Heart left ventricle (tissue), 16 donors: ENCODE measurements at places on chromosomes 6 and 20.
A peak's percentile ranks its signal among the peaks of the same experiment; 100 is the strongest.

DNA sequence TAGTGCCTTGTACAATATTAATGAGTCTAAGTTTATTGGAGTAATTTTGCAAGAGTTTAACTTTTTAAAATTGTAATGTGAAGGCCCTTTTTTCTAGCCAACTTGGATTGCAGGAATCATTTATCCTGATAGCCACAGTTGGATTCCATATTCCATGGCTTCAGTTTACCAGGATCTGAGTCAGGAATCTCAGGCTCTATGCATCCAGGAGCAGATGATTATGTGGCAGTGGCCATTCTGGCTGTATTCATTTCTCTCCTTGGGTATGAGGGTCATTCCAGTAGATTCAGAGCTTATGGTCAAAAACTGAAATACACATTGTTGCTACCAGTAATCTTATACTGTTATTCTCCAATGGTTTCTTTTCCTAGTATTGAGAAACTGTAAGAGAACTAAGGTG is 2.9 kb downstream of the AIG1 start:
- DNase-seq: no peak

GRCh38 chr6:13203145-13203544 is 125.2 kb downstream of the TBC1D7 start:
- no peak for DNase-seq

DNA sequence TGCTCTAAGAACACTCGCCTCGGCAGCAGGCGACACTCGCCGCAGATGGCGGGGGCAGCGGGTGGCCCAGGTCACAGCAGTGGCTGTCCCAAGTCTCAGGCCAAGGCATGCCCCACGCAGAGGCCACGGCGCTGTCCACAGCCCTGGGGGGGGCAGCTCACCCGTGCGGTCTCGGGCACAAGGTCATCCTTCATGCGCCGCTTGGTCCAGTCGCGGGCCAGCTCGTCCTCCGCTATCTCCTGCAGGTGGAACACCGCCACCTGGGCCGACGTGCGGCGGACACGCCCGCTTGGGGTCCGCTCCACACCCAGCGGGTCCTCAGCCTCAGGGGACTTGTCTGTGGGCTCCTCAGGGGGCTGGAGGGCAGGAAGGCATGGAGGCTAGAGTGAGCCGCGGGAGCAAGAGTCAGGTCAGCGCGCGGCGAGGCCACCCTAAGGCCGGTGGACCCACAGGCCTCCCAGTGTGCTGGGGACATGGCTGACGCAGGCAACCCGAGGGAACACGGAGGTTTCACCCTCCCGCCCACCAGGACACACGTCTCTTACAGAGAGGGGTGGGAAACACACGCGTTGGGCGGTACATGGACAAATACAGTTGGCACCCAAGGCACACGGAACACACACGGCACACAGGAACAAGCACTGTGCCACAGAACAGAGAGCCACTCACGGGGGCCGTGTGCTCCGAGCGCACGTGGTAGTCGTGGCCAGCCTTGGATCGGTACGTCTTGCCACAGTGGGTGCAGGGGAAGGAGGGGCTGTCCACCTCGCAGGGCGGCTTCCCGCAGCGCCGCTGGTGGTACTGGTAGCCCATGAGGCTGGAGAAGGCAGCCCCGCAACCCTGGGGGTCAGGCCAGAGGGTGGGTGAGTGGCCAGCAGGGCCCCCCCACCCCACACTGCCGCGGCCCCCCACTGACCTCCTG is 6.5 kb upstream of the UCKL1 start:
- peak; percentile 18 for DNase-seq

DNA sequence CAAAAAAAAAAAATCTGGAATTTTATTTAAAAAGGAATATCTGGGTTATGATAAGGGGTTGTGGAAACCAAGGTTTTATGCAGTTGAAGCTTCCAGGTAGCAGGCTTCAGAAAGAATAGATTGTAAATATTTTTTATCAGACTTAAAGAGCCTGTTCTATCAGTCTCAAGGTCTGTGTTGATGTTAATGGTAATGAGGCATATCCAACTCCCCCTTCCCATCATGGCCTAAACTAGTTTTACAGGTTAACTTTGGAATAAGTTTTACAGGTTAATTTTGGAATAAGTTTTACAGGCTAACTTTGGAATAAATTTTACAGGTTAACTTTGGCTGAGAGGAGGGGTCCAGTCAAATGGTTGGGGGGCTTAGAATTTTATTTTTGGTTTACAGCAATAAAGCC is 92.4 kb downstream of the CD24 start:
- no peak for DNase-seq

- DNase-seq: no peak
Measured at GRCh38 chr6:168090064-168090690, 11.2 kb upstream of the FRMD1 start.
